ENCODE measurements at places on chromosomes 11 and 22.

GRCh38 chr11:76564364-76564763 is 106.2 kb downstream of the LRRC32 start:
- DNase-seq: no peak

DNA sequence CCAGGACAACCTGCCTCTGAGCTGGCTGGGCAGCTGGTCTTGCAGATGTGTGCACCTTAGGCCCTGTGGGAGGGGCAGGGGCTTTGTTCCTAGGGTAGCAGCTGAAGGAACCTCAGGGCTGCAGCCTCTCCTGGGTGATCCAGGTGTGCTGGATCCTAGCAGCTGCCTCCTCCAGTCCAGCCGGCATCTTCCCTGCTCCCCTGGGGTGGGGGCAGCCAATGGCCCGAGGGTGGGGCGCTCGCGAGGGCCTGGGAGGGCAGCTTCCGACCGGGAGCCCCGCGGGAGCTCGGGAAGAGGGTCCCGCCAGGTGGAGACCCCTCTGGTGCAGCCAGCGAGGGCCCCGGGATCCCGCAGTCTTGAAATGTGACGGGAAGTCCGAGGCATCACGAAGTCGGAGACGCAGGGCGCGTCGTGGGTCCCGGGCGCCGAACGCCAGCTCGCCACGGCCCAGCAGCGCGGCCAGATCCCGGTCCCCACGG is 1.7 kb downstream of the IFITM1 start:
- no peak for DNase-seq

GRCh38 chr22:46073683-46074504 is 76.4 kb upstream of the PPARA start:
- DNase-seq: no peak

GRCh38 chr22:49639956-49640355 is 187.7 kb downstream of the BRD1 start:
- no peak for DNase-seq

- DNase-seq: no peak
Observed at GRCh38 chr11:84855508-84856245, 771.5 kb downstream of the DLG2 start.

Data from DMS153 (cell line).